Esophagus squamous epithelium (tissue), 5 donors: ENCODE measurements at places on chromosomes 3 and 15. TPM values are rescaled to one million over a fixed set of nuclear protein-coding genes. Genes with fewer than 3 reads are reported as not detected.

GRCh38 chr3:125168711-125169393 is 43.7 kb downstream of the SLC12A8 start:
- H3K27ac ChIP-seq, result no peak overlapping the region
- no peak overlapping the region for H3K4me3 ChIP-seq
- DNase-seq, result no peak
- no peaks in the 10 kb centered on the region for H3K36me3 ChIP-seq

- H3K27me3 ChIP-seq, result no peaks in the 10 kb centered on the region
- H3K36me3 ChIP-seq, result no peaks in the 10 kb centered on the region
- no peaks in the 10 kb centered on the region for H3K4me1 ChIP-seq
- H3K27ac ChIP-seq, result no peak overlapping the region
- H3K4me3 ChIP-seq, result no peak overlapping the region
Observed at GRCh38 chr15:26028086-26028740, 165.1 kb upstream of the ATP10A start.

- H3K27me3 ChIP-seq, result no peaks in the 10 kb centered on the region
- H3K27ac ChIP-seq, result no peak overlapping the region
- no peak for DNase-seq
- H3K4me1 ChIP-seq, result no peaks in the 10 kb centered on the region
- no peaks in the 10 kb centered on the region for H3K36me3 ChIP-seq
Observed at GRCh38 chr3:108037770-108038169, 53.1 kb downstream of the CD47 start.

CCDC39 gene
- total RNA-seq, result not detected

DNA sequence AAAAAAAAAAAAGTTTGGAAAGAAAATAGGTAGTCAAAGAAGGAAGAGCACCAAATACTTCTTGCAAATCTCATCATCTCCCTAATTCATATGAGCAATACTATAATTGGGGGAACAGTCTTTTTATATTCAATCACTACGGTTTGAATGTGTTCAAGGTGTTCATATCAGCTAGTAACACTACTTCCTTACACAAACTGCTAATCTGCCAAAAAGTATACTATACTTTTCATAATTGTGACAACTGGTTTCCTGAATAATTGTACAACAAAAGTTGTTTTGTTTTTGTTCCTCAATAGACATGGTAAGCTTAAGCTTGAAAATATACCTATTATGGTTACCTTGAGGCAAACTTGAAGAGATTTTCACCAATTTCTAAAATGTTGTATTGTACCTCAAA is 12.1 kb downstream of the SETD2 start:
- H3K27me3 ChIP-seq, result no peaks in the 10 kb centered on the region
- H3K4me1 ChIP-seq, result peaks cover 7% of the 10 kb centered on the region
- DNase-seq, result no peak
- H3K27ac ChIP-seq, result no peak overlapping the region
- no peak overlapping the region for H3K4me3 ChIP-seq
- H3K36me3 ChIP-seq, result no peaks in the 10 kb centered on the region

GRCh38 chr3:32857921-32858320 is 40.1 kb downstream of the TRIM71 start:
- no peaks in the 10 kb centered on the region for H3K4me1 ChIP-seq
- no peak overlapping the region for H3K27ac ChIP-seq
- no peak for DNase-seq

GRCh38 chr15:91787198-91787597 is 66.3 kb upstream of the SLCO3A1 start:
- H3K4me3 ChIP-seq, result no peak overlapping the region
- DNase-seq, result no peak
- peaks cover 3% of the 10 kb centered on the region for H3K4me1 ChIP-seq
- peaks cover 3% of the 10 kb centered on the region for H3K27me3 ChIP-seq

DNA sequence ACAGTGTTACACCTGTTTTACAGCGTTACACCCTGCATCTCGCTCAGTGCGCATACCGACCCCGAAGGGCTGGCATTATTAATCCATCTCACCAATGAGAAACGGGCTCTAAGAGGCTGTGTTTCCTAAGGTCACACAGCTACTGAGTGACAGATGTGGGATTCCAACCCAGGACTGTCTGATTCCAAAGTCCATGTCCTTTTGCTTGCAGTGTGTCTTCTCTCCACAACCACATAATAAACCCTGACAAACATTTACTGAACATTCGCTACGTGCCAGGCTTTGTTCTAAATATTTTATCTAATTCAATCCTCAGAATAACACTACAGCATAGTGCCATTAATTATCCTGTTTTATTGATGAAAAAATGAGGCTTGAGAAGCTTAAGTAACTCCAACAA is 79.1 kb downstream of the RAB11A start:
- no peak for DNase-seq
- no peak overlapping the region for H3K4me3 ChIP-seq
- H3K36me3 ChIP-seq, result no peaks in the 10 kb centered on the region
- H3K4me1 ChIP-seq, result no peaks in the 10 kb centered on the region

TMC3 gene
- total RNA-seq, result not detected

LMLN gene
- 5.2 TPM for total RNA-seq

- no peaks in the 10 kb centered on the region for H3K36me3 ChIP-seq
- no peak overlapping the region for H3K4me3 ChIP-seq
- DNase-seq, result no peak
- no peaks in the 10 kb centered on the region for H3K27me3 ChIP-seq
- H3K27ac ChIP-seq, result no peak overlapping the region
Observed at GRCh38 chr3:26591926-26592325, 30.6 kb upstream of the LRRC3B start.

- H3K36me3 ChIP-seq, result peaks cover 87% of the 10 kb centered on the region
- H3K27ac ChIP-seq, result no peak overlapping the region
- no peak overlapping the region for H3K4me3 ChIP-seq
- H3K4me1 ChIP-seq, result no peaks in the 10 kb centered on the region
Observed at GRCh38 chr15:63330926-63331325, 50.7 kb downstream of the CA12 start.

GRCh38 chr15:26721232-26721967 is 51.5 kb downstream of the GABRB3 start:
- no peaks in the 10 kb centered on the region for H3K4me1 ChIP-seq
- no peak overlapping the region for H3K27ac ChIP-seq
- DNase-seq, result no peak
- no peak overlapping the region for H3K4me3 ChIP-seq
- H3K36me3 ChIP-seq, result no peaks in the 10 kb centered on the region

GRCh38 chr15:98405013-98405412 is 243.3 kb upstream of the IGF1R start:
- no peaks in the 10 kb centered on the region for H3K4me1 ChIP-seq

ZIC1 gene
- total RNA-seq, result not detected

GRCh38 chr15:82531496-82532382 is 8.5 kb downstream of the RPS17 start:
- H3K27ac ChIP-seq, result no peak overlapping the region
- H3K4me3 ChIP-seq, result no peak overlapping the region
- no peak for DNase-seq
- peaks cover 2% of the 10 kb centered on the region for H3K36me3 ChIP-seq
- H3K27me3 ChIP-seq, result no peaks in the 10 kb centered on the region
